Activated CD4-positive, alpha-beta T cell treated with anti-CD3 and anti-CD28 coated beads, Interleukin-2, amount 50 U/mL, for 16 hours (primary cell): ENCODE measurements at places on chromosomes 7 and 10.

- DNase-seq: no peak
Measured at GRCh38 chr7:90584378-90584777, 11.7 kb upstream of the CDK14 start.

GRCh38 chr7:27491534-27491933 is 171.1 kb downstream of the HIBADH start:
- DNase-seq: no peak

GRCh38 chr10:120782336-120782735 is 68.8 kb upstream of the WDR11 start:
- DNase-seq: no peak

DNA sequence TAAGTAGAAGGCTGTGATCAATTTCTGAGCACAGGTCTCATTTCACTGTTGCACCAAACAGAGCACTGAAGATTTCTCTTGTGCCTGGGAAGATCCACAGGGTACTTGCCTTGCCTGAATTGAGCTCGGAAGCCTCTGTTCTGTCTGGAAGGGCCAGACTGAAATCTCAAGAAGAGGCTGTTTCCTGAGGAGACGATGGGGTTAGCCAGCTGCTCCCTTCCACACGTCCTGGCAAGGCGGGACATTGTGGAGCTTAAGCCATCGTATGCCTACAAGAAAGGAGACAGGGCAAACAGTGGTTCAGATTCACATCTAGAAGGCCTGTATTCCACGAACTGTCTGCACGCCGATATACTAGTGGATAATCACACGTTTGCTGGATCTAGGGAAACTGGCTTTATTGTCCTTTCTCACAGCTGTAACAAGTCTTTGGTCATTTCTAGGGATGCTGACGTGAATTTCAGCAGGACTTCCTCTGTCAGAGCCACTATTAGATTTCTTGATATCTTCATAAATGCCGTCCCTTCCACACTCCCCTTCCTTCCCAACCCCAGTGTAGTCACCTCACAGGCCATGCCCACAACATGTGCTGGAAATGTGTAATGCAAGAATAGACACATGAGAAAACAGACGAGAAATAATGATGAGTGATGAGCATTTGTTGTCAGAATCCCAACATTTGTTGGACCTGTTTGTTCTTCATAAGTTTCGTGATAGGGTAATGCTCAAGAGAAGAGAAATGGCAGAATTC is 137.2 kb upstream of the RSU1 start:
- DNase-seq: no peak

DNA sequence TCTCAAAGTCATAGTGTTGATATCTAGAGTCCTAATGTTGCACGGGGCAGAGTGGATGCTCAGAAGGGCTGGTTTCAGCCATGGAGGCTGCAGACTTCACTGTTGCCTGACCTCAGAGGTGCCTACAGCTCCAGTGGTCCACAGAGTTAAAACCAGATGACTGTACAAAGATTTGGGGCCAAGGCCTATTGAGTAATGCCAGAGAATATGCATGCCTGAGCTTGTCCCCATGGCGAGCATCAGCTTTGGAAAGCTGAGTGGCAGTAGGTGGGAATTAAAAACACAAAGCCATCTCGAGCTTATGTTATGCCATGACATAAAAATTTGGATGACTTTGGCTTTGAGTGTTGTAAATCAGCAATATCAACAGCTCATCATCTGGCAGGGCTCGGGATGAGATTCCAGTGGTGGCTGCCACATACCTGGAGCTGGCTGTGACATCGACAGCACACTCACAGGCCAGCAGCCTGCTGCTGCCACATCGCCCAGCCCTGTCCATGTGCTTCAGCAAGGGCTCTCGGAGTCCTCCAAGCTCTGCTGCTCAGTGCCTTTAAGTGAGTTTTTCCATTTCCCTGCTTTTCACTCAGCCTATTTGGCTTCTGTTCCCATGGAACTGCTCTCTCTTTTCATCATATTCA is 379.6 kb downstream of the TNS3 start:
- no peak for DNase-seq

DNA sequence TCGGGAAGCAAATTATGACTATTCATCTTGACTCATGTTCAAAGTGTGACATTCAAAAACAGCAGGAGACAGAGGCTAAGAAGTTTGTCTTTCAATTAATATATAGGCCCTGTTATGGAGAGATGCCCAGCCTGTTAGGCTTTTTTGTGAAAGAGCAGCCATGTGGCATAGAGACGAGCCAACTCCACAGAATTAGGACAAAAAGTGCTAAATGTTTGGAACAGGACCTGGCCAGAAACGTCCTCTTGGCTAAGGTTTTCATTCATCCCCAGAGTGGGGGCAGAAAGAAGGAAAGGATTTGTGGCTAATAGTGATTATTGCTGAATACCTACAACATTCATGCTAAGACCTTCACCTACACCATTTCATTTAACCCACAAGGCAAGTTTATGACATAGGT is 324.7 kb upstream of the NPVF start:
- no peak for DNase-seq

- no peak for DNase-seq
Measured at GRCh38 chr7:130648580-130648979, 20.0 kb downstream of the COPG2 start.

DNA sequence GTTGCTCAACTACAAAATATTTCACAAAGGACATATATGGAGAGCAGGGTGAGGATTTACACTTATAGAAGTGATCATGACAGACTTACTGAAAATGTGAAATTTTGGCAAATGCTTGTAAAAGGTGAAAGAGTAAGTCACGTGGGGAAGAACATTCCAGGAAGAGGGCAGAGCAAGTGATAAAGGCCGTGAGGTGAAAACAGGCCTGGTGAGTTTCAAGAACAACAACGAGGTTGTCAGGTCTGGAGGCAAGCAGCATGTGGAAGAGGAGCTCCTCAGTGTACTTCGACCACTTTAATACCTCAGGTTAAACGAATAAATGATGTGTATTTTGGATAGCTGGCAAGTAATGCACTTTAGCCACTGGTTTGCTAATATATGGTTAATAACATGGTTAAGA is 706.7 kb downstream of the PCDH15 start:
- no peak for DNase-seq

- DNase-seq: no peak
Measured at GRCh38 chr10:72525689-72526088, 100.2 kb downstream of the MICU1 start.

DNA sequence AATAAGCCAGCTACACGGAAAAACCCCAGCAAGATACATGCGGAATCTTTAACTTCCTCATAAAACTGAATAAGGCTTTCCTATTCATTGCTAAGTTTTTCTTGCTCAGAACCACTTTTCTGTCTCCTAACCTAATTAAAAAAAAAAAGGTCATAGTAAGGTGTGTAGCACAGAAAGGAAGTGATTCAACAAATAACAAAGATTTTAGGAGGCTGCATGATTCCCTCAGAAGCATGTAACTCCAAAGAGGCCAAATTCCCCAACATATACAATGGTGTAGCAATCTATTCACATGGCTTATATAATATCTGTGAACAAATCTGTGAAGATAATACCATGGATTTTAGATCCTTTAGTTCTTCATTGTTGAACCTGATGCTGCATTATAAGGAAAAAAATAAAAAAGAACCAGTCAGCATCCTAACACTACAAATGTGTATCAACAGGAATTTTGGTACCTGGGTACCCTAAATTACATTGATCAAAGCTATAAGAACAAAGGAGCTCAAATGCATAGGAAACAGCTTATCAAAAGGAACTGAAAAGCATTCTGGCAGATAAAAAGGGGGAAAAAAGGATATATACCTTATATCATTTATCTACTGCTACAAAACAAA is 63.8 kb downstream of the IMMP2L start:
- no peak for DNase-seq

DNA sequence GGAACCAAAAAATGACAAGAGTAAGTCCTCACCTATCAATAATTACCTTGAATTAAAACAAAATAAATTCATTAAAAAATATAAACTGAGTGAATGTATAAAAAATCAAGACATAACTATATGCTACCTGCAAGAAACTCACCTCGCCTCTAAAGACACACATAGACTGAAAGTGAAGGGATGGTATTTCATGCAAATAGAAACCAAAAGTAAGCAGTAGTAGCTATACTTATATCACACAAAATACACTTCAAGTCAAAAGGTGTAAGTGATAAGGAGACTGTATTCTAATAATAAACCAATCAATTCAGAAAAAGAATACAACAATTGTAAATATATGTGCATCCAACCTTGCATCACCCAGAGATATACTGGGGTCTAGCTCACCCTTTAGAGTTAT is 332.6 kb downstream of the SH2D4B start:
- no peak for DNase-seq

- no peak for DNase-seq
Measured at GRCh38 chr7:18363751-18364380, 131.7 kb upstream of the HDAC9 start.

DNA sequence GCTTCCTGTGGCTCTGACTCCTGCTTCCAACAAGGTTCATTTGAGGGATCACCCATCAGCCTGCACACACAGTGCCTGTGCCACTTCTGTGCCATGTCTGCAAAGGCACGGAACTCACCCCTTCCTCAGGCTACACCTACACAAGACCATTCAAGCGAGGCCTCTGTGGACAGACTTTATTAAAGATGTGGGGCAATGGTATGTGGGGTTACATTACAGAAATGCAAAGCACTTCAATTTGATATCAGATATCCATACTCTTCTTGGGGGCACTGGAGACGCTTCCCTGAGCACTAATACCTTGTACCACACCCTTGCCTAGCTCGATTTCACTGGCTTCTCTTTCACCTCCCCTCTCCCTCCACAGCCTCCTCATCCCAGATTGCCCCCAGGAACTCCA is 84.4 kb upstream of the FGL2 start:
- no peak for DNase-seq

GRCh38 chr7:136086712-136087111 is 109.6 kb upstream of the MTPN start:
- DNase-seq: no peak

- DNase-seq: no peak
Measured at GRCh38 chr7:46710927-46711326, 789.9 kb upstream of the IGFBP3 start.

DNA sequence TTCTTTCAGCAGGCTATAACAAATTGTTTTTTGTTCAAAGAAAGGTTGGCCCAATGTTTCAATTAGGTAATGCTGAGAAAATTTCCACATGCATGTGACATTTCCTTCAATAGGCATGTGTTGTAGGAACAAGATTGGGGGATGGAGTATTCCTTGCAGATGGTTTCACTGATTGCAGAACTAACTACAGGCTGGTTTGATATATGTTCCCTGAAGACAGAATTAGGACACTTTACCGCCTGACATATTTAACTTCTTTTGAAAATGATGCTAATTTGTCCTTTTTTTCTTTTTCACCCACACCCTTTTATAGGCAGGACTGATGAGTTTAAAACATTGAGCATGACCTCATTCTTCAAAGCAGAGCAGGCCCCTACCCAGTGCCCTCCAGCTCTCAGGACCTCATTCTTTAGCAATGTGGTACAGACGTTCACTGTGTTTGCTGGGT is 163.3 kb downstream of the CPED1 start:
- DNase-seq: no peak

DNA sequence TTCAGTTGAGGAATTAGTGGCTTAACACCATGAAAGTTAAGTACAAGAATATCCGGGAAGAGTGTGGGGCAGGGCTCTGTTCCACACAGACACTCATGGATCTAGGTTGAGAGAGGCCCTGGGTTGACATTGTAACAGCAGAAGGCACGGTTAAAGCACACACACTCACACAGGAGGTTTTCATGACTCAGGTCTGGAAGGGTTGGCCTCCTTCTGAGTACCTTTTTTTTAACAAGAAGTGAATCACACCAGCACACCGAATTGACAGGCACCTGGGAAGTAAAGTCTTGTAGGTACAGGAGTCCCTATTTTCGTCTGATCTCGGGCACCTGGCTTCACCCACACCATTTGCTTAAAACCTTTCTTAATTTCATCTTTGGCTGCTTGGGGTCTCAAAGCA is 509.4 kb upstream of the ADARB2 start:
- no peak for DNase-seq

GRCh38 chr7:70573696-70574095 is 558.2 kb upstream of the GALNT17 start:
- no peak for DNase-seq

- no peak for DNase-seq
Measured at GRCh38 chr7:108972004-108972403, 402.3 kb downstream of the DNAJB9 start.

- no peak for DNase-seq
Measured at GRCh38 chr7:16211402-16211925, 209.9 kb downstream of the CRPPA start.

DNA sequence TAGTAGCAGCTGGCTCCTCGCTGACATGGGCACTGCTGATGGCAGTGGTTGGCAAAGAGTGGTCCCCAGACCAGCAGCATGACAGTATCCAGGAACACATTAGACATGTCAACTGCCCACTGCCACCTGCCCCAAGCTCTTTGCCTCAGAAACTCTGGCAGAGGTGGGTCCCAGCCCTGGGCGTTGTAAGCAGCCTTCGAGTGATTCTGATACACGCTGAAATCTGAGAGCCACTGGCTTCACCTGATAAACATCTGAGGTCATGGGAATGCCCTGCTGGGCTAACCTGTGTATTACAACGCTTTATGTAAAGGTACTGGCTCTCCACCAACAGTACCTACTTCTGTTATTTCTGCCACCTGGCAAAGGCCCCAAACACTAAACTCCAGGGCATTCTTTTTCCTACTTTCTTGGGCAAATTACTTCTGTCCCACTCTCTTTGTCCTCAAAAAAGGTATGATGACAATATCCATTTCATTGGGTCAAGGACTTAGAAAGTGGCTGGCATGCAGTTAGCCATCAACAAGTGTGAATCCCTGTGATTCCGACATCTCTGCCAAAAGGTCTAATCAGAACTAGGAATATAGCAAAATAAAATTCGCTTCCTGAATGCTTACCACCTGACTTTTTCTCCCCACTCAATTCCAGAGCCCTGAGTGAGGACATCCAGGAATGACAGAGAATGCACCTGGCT is 9.2 kb downstream of the SGMS1 start:
- no peak for DNase-seq

DNA sequence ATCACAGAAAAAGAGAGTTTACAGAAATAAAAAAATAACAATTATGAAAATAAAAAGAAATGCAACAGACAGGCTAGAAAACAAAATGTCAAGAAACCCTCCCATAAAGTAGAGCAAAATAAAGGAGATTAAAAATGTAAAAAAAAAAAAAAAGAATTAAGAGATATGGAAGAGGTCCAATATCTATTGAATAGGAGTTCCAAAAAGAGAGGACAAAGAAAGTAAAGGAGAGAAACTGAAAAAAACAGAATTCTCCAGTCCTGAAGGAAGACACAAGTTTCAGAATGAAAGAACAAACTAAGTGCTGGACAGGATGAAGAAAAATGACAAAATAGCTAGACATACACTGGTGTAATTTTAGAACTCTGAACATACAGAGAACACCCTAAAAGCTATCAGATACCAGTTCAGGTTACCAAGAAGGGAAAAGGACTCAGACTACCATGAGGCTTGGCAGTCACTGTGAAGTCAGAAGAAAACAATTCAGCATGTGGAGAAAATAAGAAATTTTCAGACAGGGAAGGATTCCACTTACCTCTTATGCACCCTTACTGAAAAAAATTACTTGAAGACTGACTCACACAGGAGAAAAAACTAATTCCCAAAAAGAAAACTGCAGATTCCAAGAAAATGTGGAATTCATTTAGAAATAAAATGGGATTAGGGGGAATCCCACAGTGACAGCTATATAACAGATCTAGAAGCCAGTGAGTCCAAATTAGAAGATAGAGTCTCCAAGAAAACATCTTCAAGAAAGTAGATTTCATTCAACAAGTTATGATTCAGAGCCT is 40.4 kb upstream of the ABLIM1 start:
- DNase-seq: no peak
